ENCODE measurements at places on chromosomes 12 and 14.

DNA sequence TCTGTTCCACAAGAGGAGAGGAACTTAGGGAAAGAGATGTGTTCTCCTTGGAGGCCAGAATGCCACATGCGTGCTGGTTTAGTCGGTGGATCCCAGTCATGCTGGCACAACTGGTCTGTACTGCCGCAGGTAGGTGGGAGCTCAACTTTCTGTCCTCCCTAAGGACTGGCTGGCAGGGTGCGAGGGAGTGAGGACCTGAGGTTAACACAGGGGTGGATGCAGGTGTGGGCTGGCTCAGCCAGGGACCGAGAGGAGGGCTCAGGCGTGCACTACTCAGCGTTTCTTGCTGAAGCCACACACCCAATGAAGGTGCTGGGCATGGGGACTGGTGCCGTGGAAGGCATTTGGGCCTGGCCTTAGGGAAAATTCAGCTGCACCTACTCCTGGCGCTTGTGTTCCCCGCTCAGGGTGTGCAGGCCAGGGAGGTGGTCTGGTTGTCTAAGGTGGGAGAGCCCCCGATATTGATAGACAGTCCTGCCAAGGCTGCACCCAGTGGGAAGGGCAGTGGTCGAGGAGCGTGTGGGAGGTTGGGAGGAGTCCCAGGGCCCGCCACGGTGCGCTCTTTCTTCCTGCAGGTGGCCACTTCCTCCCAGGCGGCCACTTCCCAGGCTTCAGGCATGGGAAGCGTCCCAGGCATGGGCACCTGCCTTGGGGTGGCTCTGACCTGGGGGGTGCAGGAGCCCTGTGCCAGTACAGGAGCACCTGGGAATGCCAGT lies 138.4 kb downstream of the ADGRD1 start:
- no peak for DNase-seq

GRCh38 chr12:55736780-55737580 lies 5.9 kb upstream of the GDF11 start:
- peak; percentile 76 for DNase-seq

- no peak for DNase-seq
These were observed 12.0 kb upstream of the CD9 start for GRCh38 chr12:6187948-6188793.

DNA sequence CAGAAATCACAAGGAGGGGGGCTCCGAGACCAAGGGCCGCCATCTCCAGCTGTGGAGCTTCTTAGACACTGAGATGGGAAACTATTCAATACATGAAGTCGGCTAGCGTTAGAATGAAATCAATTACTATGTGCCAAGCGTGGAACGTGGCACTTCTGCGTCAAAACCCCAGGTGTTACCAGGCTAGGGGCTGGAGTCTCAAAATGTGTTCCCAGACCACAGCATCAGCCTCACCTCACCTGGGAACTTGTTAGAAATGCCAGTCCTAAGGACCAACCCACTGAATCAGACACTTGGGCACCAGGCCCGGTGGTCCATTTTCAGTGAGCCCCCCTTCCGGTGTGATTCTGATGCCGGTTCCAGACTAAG lies 5.0 kb upstream of the SETD1B start:
- no peak for DNase-seq

DNA sequence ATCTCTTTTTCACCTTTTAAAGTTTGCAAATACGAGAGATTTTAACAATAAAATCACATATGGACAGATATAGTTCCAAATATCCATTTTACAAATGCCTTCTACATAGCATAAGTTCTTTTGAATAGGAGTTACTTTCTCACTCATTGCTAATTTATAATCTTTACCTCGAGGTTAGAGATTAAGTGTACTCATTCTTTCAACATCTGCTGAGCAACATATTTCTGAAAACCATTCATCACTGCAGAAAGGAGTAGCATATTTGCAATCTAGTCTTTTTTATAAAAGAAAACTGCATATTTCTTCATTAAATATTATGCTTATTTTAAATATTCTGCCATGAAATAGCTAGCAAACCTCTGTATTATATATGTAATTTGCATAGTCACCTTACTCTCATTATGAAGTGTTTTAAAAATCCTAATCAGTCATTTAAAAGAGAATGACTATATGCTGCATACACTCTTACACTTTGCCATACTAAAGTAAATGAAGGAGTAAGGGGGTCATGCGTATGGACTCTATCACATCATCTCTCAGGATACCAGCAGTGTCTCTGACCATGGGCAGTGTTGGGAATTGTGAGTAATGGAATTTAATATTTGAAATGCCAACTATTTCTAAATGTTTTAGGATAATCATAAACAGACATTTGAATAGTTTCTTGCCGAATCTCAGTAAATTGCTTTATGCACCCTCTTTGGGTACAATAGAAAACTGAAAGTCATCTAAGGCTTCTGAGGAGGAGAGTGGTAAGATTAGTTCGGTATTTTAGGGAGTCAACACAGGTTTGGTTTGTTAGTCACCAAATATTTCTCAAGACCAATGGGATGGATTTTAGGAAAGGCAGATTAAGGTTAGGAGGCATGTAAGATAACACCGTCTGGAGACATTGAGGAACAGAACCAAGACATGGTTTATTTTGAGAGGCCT lies 524.8 kb upstream of the ATP2B1 start:
- no peak for DNase-seq

- no peak for DNase-seq
These were observed 130.0 kb downstream of the DPF3 start for GRCh38 chr14:72763892-72764291.

- DNase-seq: no peak
These were observed 484.6 kb downstream of the AACS start for GRCh38 chr12:125549836-125550235.

GRCh38 chr12:79678306-79678705 lies 12.5 kb downstream of the PAWR start:
- DNase-seq: no peak

GRCh38 chr14:104422837-104423681 lies 156.5 kb upstream of the C14orf180 start:
- DNase-seq: no peak

- DNase-seq: no peak
These were observed 2.0 kb downstream of the SP1 start for GRCh38 chr12:53381731-53382630.

GRCh38 chr14:54928216-54928615 lies 25.6 kb upstream of the GCH1 start:
- DNase-seq: no peak

DNA sequence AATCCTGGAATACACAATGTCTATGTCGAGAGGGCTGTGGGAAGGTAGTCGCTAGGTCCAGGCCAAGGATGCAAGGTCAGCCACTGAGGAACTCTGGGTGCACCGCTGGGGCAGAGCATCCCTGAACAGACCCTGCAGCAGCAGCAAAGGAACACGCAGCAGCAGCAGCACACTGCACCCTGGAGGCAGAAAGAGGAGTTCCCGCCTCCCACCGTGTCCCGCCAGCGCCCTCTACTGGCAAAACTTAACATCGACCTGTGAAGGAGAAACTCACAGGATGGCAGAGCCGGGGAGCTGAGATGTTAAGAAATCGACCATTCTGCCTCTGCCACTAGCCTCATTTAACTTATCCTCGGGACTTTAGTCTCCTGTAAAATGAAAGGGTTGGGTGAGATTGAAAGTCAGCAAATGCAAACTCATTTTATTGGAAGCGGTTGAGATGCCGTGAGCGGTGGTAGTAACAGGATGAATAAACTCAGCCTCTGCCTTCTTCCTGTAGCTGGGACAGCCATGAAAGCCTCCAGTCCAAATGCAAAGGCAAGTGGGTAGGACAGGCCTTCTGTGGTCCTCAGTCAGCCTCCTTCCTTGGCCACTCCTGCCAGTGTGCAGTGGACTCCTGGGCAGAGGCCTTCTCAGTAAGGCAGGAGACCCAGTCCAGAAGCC lies 45.6 kb downstream of the STAB2 start:
- DNase-seq: no peak

DNA sequence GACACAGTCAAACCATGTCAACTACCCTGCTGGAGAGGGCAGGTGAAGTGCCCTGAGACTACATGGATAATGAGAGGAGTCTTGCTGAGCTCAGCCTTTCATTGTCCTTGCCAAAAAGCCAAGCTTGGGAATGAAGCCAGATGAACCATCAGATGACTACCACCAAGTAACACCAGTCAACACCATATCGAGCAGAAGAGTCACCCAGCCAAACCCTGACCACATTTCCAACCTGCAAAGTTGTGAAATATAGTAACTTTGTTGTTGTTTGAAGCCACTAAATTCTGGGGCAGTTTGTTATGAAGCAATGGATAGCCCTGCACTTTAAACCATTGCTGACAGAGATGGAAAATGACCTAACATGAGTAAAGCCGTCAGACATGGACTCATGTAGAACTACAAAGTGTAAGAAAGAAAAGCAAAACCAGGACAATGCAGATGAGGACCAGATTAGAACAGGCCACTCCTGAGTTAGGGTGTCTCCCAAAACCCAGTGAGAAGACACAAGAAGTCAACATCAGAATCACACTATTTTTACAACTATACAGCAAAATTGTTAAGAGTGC lies 12.5 kb upstream of the CRADD start:
- no peak for DNase-seq

- no peak for DNase-seq
These were observed 367.6 kb downstream of the C12orf75 start for GRCh38 chr12:105698075-105698474.

- DNase-seq: no peak
These were observed 583.9 kb downstream of the ALG10 start for GRCh38 chr12:34605955-34606748.

DNA sequence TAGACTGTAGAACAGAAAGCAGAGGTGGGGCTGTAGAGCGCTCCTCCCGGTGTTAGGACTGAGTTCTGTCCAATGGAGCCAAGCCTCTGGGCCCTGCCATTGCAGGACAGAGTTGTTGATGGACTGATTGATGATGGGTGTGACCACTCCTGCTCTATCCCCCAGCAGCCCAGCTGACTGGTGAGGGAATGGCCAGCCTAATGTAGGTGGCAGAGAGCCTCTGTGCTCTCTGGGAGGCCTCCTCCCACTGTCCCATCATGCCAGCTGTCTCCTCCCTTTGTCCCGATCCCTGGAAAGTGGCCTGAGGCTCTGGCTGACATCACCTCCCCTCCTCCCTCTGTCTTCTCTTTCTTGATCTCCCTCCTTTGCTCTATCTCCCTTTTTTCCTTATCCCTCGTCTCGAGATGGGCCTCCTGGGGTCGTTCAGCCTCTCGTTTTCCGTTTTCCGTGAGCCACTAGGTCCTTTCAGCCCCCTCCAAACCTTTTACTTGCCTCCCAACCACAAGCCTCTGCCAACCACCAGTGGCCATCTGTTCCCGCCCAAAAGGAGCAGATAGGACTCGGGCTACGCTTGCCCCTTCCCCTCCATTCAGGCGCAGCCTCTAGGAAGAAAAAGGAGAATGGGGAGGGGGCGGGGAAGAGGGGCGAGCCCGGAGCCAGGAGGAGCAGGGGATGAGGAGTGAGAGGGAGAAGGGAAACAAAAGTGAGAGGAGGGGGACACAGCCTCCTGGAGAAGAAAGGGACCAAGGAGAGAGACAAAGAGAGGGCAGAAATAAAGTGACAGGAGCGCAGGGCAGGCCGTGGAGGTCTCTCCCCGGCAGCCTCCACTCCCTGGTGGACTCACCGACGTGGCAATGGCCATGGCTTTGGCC lies 572 bp downstream of the EFS start:
- DNase-seq: peak; percentile 59

DNA sequence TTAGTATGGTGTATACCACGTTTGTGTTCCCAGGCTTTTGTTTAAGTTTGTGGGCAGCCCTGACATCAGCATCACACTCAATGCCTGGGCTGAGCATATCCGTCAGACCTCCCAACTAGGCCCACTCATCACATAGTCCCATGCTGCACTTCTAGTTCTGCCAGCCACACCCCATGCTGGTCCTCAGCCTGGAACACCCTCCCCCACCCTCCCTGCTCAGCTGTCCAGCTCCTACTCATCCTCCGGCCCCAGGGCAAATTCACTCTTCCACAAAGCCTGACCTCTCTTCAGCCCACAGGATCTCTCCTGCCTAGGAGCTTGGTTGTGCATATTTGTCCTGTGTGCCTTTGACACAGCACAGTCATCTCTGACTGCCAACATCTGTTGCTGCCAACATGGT lies 3.9 kb upstream of the ENDOU start:
- DNase-seq: no peak

DNA sequence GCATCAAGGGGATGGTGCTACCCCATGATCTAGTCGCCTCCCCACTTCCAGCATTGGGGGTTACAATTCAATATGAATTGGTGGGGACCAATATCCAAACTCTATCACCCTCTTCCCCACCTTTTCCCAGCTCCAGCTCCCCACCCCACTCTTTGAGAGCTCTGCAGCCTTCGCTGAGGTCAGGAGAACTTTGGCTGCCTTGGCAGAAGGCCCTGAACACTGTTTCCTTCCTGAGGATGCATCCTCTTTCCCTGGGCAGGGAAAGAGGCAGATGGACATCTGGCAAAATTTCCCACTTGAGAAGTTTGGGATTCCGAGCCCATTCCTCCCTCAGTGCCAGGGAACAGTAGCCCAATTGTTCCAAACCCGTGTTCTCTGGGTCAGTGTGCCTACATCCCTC lies 169.1 kb downstream of the TSPAN9 start:
- no peak for DNase-seq

DNA sequence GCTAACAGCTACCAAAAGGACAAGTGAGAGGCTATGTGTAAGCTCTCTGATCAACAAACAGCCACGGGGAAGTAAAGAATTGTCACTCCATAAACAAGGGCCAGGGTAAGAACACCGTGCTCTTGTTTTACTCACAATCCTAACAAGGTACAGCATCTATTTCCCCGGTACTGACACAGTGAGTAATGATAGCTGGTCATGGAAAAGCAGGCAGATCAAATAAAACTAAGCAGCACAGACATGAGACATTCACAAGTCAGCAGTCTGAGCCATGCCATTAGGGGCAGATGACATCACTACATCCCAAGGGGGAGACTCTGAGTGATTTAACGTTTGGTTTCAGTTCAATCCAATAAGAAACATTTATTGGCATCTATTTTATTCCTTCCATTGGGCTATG lies 54.4 kb downstream of the ARL6IP4 start:
- DNase-seq: no peak

- DNase-seq: no peak
These were observed 38.8 kb downstream of the TESC start for GRCh38 chr12:117060246-117060928.

DNA sequence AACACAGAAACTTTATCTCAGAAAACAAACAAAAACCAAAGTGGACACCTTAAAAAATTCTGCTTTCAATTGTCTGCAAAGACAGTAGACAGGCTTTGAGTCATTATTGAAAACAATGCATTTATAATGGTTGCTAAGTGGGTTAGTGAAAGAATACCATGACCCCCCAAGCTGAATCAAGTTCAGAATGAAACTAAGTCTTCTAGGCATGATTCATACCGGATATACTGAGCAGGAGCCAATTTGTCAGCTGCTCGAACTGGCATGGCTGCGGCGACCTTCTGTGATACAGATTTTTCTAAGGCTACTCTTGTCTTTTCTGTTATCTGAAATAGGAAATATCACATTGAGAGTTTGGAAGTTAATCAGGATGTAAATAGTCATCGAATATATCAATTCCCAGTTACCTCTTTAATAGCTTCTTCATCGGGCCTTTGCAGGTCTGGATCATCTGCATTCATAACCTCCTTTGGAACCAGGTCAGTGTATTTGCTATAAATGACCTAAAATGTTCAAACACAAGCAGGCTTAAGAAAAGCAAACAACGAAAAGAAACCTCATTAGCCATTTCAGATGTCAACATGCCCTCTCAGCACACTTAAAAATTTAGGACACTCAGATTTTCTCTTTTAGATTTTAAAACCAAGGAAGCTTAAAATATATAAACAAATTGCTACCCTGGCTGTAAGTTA lies 22.3 kb downstream of the SNW1 start:
- DNase-seq: no peak
